Subcutaneous preadipocyte (primary cell): ENCODE measurements at places on chromosomes 1 and 21. TPM values are rescaled to one million over a fixed set of nuclear protein-coding genes. Genes with fewer than 3 reads are reported as not detected.

Gene FAM72C
- under 0.01 and 1.2 TPM in 2 replicates for total RNA-seq

Gene VWA5B1
- total RNA-seq: not detected in 2 replicates

Gene OR10J1
- not detected in 2 replicates for total RNA-seq

Gene SPRR2A
- total RNA-seq: not detected in 2 replicates

Gene ADCY10
- under 0.01 and 0.39 TPM in 2 replicates for total RNA-seq

Gene MYOG
- not detected in 2 replicates for total RNA-seq

Gene DSCAM
- total RNA-seq: not detected in 2 replicates

Gene KCNJ9
- total RNA-seq: under 0.01 TPM in 1 of 2 replicates, not detected in the other

Gene CBR3
- total RNA-seq: 19.5 and 35.6 TPM in 2 replicates

Gene COL9A2
- 0.59 and 0.73 TPM in 2 replicates for total RNA-seq

Gene LRRC3
- total RNA-seq: 1.2 and 1.5 TPM in 2 replicates

Gene AIM2
- 1.8 and 2.7 TPM in 2 replicates for total RNA-seq

Gene TRIM58
- total RNA-seq: 0.98 and 4.0 TPM in 2 replicates

Gene UBAP2L
- 94.1 and 129 TPM in 2 replicates for total RNA-seq

Gene NEK2
- 18.4 and 24.4 TPM in 2 replicates for total RNA-seq

Gene RPS8
- 928 and 1,821 TPM in 2 replicates for total RNA-seq

Gene C8B
- not detected in 2 replicates for total RNA-seq

Gene TFAP2E
- under 0.01 and 0.20 TPM in 2 replicates for total RNA-seq

Gene DNALI1
- 7.8 and 9.9 TPM in 2 replicates for total RNA-seq

Gene CD1C
- total RNA-seq: not detected in 2 replicates
